Neural progenitor cell (in vitro differentiated cells): ENCODE measurements at places on chromosomes 7 and 10.

DNA sequence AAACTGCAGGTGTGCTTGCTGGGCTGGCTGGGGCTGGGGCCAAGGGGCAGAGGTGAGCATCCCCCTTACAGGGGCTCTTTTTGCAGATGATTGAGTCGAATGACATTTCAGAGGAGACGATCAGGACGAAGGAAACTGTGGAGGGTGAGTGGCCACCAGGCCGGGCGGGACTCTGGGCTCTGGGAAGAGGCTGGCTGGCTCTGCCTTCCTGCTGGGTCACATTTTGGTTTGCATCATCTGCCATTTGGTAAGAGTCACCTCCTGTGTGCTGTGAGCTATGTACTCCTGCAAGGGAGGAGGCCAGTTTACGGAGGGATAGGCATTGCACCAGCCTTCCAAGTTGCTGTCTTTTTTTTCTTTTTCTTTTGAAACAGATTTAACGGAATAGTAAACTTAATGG, 73.0 kb upstream of the GTF2IRD1 start:
- no peak for DNase-seq

- no peak for DNase-seq
Observed at GRCh38 chr7:55493408-55493807, 78.9 kb downstream of the VOPP1 start.

GRCh38 chr10:93074597-93075368, 1.1 kb downstream of the CYP26A1 start:
- DNase-seq, result peak; percentile 66

- no peak for DNase-seq
Observed at GRCh38 chr10:88651101-88651551, 13.1 kb upstream of the LIPF start.

DNA sequence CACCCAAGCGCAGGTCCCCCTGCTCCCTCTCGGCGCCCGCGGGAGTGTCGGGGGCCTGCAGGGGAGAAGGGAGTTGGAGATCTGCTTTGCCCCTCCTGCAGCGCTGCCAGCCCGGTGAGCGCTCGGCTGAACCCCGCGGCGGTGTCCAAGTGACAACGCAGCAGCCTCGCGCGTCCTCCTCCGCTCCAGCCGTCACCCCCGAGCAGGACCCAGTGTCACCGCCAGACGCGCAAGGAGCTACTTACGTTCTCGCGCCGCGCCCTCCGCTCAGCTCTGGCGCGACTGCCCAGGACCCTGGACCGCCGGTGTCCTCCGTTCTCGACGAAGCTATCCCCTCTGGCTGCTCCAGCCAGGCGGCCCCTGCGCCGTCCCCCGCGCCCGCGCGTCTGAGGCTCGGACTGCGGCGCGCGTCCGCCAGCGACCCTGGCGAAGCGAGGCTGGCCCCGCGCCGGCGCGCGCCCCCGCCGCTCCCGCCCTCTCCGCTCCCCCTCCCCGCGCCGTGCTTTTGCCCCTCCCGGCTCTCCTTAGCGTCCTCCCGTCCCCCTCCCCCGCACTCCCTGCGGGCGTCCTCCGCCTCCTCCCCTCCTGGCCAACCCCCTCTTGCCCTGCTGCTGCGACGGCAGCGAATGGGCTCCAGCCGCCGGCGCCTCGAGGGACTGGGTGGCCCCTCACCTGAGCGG, at the start of gene NRCAM:
NRCAM (minus strand) TSS at position 439 of the 680 bp plus-strand sequence. CDS start 216,372 bp downstream, outside the sequence.
- DNase-seq, result peak; percentile 95

GRCh38 chr10:48503293-48503911, 101.5 kb downstream of the ARHGAP22 start:
- DNase-seq, result no peak

GRCh38 chr7:93711926-93712325, 137.4 kb upstream of the CALCR start:
- no peak for DNase-seq

DNA sequence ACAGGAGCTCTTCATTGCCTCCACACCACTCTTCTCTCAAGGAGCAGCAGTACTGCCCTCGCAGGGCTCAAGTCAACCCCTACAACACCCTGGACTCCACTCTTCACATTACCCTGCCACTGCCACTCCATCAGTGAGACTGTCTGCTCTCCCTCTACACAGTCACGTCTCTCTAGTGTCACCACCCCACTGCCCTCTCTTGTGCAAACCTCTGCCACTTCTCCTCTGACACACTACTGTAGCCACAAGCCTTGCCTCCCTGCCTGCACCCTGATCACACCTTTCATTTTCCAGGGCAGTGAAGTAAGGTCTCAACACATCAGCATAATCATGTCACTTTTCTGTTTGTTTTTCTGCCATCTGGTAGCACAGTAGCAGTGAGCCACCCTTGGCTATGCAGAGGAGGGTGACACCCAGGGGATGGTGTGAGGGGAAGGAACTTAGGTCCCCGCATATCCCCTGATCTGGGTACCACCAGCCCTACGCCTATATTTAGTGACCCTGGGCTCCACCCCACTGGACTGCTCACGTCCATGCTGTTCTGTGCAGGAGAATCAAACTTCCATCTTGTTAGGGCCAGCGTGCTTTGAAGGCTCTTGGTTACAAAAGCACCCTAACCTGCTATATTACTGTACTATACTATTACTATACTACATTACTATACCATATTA, 1.6 kb downstream of the C10orf143 start:
- no peak for DNase-seq

DNA sequence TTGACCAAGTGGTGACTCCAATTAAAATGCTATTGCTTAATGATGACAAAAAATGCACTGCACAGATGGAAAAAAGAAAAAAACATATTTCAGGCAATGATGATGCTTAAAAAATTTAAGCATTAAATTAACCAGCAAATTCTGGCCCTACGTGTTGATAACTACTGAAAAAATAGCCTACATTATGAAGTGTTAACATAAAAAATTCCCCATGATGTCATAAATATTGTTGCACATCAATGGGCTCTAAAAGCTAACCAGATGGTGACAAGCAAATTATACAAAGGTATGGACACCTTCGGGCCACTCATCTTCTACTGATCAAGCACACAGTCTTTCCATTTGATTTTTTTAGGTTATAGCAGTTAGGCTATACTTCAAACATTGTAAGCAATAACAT, 267.4 kb downstream of the PARD3 start:
- DNase-seq, result no peak

DNA sequence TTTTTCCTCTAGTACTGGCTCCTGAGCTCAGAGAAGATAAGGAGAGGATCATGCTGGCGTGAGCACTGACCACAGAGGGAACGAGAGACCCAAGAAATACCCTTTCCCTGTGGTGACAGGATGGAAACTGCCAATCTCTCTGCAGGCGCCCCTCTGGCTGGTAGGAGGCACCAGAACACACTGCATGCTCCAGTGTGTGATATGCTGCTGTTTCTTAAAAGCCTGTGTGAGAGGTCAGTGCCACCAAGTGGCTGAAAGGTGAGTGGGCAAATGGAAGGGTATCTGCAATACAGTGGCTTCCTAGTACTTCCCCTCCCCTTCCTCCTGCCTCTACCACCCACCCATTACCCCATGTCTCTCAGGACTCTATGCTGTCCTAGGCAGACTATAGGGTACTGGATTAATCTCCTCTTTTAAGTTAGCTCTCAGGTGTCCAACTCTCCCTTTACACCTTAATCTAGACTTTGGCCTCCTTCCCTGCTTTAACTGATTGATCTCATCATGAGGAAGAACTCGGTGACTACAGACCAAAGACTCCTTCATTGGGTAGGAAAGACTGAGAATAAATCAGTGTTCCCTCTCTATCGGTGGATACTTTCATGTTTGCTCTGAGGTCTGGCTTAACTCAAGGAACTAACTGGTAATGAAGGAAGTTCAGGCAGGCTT, 283.6 kb downstream of the ADRA2A start:
- DNase-seq, result peak; percentile 78

- DNase-seq, result no peak
Observed at GRCh38 chr10:97116462-97117162, 69.1 kb downstream of the SLIT1 start.

DNA sequence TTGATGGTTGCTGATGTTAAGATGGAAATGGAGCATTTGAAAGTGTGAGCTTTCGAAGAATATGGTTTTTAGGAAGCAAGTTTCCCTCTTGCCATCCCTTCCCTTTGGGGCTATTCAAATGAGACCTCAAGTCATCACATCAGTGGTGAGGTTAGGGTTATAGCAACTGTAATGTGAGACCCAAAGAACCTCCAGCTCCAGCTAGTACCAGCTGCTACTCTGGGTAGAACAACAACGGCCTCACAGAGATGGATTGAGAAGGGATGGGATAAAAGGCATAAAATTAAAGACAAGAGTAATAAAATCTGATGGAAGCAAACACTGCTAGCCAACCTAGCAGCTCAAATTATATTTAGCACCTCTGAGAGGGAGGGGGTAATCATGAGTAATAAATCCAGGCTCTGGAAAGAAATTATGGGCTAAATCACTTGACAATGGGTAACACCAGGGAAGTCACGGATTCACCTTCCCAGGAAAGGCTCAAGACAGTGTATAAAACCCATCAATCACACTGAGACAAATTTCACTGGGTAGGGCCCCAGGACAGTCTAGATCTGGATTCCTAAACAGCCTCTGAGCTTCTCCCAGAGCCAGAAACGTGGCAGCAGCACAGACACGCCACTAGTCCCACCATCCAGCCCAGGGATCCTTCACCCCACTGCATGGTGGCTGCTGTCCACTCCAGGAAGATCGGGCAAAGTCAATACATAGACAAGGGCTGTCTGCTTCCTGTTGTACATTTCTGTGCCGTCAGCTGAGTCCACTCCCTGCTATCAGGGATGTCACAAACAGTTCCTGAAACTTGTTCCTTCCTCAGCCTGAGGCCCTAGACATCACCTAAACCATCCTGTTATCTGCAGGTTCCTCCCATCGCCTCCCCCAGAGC, 151.1 kb downstream of the GFRA1 start:
- no peak for DNase-seq

- no peak for DNase-seq
Observed at GRCh38 chr10:80485946-80486764, 32.0 kb downstream of the TSPAN14 start.

DNA sequence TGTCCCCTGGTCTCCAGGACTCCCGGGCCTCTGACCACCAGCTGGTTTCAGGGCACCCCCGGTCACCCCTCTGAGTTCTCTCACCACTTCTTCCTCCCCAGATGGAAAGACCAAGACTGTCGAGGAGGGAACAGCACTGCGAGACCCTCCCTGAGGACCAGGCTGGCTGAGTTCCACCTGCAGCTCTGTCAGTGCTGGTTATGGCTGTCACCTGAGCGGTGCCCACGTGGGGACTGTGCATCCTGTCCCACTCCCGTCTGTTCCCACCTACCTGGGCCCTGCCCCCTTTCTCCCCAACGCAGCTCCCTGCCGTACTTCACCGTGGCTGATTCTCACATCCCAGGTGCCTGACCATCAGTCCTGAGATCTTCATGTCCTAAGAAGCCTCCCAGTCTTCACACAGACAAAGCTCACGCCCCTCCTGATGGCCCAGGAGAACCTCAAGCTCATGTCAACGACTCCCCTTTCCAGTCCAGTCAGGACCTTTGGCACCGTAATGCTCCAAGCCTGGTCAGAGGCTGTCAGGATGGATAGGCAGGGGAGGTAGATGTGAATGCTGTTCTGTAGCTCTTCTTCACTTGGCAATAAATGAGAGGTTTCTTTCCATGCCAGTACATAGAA, 159.7 kb downstream of the USP6NL start:
- no peak for DNase-seq

GRCh38 chr10:57249615-57250281, 888.7 kb upstream of the ZWINT start:
- DNase-seq, result no peak

DNA sequence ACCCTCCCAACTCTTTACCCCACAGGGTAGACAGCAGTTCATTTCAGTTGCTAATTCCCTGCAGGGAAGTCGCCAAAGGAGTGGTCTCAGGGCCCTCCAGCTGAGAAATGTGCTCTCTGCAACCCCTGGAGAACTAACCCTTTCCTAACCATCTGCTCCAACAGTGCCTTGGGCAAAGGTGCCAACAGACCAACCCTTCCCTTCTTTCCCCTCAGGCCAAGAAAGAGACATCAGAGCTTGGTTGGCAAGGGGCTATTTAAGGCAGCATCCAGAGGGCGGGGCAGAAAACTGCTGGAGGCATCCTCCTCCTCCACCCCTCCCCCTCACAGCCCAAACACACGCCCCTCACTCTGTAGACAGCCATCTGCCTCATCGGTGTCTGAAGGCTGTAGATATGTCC, 1.7 kb downstream of the SORBS1 start:
- DNase-seq, result peak; percentile 78

DNA sequence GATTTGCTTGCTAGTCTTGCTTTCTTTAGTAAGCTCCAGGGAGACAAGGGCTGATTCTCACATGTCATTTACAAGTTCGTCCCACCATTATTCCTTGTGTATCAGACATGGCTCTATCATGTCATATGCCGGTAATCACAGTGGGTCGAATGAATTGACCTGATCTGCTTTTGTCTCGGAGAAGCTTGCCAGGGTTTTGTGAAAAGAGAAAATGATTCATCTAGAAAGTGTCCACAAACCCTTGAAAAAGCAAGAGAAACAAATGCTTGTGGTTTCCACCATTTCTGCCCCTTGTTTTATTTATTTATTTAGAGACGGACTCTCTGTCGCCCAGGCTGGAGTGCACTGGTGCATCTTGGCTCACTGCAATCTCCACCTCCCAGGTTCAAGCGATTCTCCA, 278.5 kb downstream of the TCF7L2 start:
- DNase-seq, result no peak

DNA sequence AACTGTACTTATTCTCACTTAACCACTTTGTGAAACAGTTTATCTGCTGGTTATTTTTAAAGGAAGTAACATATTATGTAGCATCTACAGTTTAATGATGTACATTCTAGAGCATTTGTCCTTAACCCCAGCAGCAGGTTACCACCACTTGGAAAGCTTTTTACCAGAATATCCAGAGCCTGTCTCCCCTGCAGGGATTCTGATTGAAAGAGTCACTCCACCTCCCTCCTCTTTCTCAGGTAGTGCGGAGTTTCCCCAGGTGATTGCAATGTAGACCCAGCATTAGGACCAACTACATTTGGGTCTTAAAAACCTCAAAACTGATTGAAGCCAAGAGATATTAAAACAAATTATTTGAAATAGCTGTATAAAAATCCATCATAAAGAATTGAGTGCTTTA, 53.1 kb downstream of the NRG3 start:
- DNase-seq, result no peak

- no peak for DNase-seq
Observed at GRCh38 chr7:157427811-157428553, 91.2 kb downstream of the DNAJB6 start.

DNA sequence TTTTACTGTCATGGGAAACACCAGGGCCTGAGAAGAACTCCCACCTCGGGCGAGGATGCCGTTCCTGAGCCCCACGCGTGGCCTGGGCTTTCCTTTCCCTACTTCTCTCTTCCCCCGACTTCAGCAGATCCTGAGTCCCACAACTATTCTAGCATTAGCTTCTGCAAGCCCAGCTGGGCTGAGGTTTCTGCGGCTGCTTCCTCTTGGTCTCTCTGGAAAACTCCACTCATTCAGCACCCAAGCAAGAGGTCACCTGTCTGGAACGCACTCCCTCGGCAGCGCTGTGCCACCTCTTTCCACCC, 761 bp upstream of the DOCK1 start:
- no peak for DNase-seq

DNA sequence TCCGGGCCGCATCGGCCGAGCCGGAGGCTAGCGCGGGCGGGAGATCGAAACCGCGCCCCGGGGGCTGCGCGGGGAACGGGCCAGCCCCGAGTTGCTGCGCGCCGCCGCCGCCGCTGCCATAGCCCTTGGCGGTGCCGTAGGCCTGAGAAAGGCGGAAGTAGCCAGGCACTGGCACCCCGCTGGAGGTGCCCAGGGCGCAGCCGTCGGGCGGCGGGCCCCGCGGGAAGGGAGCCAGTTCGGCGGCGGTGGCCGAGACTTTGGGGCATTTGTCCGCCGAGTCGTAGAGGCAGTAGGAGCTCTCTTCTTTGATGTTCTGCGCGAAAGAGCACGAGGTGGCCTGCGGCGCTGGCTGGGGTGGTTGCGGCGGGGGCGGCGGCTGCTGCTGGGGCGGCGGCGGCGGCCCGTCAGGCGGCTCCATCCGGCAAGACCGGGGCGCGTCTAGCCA, 587 bp downstream of the HOXA10 start:
- no peak for DNase-seq
